ENCODE measurements at places on chromosomes 5 and 9. TPM values are rescaled to one million over a fixed set of nuclear protein-coding genes. Genes with fewer than 3 reads are reported as not detected.

Gene PCDHGA12
- total RNA-seq = 26.0 TPM

Gene ZFAND5
- total RNA-seq = 160 TPM

- no peak overlapping the region for H3K27ac ChIP-seq
- H3K27me3 ChIP-seq = no peaks in the 10 kb centered on the region
- no peaks in the 10 kb centered on the region for H3K4me1 ChIP-seq
These were observed 83.1 kb upstream of the RASA1 start for GRCh38 chr5:87184605-87185004.

DNA sequence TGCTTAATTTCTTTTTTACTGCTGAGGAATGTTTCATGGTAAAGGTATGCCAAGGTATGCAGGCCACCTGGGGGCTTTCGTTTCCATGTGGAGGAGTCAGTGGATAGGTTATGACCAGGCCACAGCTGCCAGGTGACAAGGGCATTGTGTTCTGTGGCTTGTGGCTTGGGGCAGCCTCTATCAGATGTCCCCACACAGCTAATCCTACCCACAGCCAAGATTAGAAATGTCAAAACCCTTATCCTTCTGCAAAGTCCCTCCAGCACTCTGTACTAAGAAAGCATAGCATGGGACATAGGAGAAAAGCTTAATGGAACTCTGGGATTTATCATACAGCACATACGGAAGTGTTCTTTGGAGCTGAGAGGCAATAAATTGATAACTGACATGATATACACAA lies 171.2 kb upstream of the S1PR3 start:
- H3K4me3 ChIP-seq = no peak overlapping the region
- H3K27ac ChIP-seq = no peak overlapping the region
- peaks cover 10% of the 10 kb centered on the region for H3K4me1 ChIP-seq
- no peaks in the 10 kb centered on the region for H3K36me3 ChIP-seq
- no peak for DNase-seq

DNA sequence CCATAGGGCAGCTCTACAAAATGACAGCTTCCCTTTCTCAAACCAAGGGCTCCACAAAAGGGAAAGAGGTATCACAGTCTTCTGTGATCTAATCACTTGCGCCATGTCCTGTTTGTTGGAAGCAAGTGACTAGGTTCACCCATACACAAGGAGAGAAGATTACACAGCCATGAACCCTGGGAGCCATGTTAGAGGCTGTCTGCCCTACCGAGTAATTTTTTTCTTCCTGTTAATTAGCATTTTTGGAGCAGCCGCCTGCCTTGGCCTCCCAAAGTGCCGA lies 33.2 kb upstream of the GOLPH3 start:
- H3K4me3 ChIP-seq = no peak overlapping the region
- H3K27ac ChIP-seq = no peak overlapping the region
- H3K27me3 ChIP-seq = no peaks in the 10 kb centered on the region
- peaks cover 22% of the 10 kb centered on the region for H3K4me1 ChIP-seq

- DNase-seq = no peak
- H3K27me3 ChIP-seq = no peaks in the 10 kb centered on the region
- peak overlapping the region; percentile 44 for H3K4me3 ChIP-seq
- H3K36me3 ChIP-seq = no peaks in the 10 kb centered on the region
- H3K4me1 ChIP-seq = peaks cover 14% of the 10 kb centered on the region
These were observed 7.7 kb downstream of the RGS7BP start for GRCh38 chr5:64513492-64513891.

All from thoracic aorta (tissue), 2 donors.